Hepatic stellate cell (primary cell): ENCODE measurements at places on chromosomes 3 and 15.

DNA sequence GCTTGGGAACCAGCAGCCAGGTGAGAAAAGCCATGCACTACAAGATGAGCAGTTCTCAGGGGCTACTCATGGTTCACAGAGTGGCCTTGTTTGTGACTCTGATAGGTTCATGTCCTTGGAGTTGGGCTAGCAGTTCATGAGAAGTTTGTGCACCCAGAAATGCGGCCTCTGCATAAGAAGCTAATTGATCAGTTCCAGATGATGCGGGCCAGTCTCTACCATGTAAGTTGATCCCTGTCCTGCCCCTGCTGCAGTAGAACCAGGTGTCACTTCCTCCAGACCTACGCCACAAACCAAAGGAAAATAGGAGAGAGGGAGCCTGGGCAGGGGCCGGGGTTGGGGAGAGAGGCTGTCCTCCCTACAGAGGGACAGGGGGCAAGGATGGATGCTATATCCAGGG is 27.2 kb upstream of the MANF start:
- no peak for DNase-seq

DNA sequence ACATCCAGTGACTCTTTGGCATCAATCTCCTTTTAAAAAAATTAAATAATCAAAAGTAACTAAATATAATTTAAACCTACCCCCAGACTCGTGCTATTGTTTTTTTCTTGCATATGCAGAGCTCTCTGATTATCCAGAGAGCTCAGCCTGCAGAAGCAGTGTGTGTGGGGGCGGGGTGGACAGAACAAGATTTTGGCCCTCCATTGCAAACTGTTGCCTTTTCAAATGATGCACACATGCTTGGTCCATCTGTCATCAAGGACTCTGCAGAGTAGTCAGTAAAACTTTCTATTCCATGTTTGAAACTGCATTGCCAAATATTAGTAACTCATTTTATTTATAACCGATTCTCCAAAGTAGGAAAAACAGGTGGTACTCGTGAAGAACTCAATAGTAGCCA is 28.6 kb upstream of the STXBP5L start:
- no peak for DNase-seq

DNA sequence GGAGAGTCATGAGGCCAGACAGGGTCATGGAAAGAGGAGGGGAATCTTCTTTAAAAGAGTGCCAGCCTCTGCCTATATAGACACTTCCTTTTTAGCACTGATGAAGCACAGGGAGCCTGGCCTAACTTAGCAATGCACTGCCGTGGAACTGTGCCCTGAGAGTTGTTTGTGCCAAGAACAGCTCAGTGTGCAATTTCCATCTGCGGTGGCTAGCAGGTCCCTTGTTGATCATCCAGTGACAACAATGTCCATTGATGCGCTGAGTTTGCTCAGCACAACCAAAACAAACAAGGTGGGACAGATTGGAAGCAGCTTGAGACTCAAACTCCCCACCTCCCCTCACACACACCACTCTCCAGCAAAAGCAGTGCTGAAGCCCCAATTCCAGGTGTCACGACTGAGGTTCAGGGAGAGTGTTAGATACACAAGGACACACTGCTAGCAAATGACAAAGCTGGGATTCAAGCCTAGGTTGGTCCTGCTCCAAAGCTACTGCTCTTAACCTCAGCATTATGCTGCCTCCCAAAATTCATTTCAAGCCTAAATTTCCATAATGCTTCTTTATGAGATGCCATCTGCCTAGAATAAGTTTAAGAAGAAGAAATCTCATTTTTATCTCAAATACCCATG is 316.6 kb upstream of the UBE2E2 start:
- no peak for DNase-seq

DNA sequence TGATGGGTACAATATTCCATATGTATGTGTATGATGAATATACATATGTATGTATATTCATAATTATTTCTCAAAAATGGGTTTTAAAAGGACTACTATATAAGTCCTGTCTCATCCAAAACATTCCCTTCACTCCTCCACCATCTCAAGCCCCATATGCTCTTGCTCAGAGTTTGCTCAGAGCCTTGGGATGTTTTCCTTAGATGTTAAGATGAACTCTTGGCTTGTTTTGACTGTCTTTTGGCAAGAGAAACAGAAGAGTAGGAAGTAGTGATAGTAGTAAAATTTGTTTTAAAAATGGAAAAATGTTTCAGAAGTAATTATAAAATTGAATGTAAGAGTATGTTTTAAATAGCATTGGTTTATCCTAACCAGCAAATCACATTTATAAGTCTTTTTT is 6.2 kb upstream of the EPHA3 start:
- no peak for DNase-seq

GRCh38 chr3:146640955-146641867 is 36.1 kb upstream of the PLSCR5 start:
- DNase-seq: peak; percentile 4

GRCh38 chr15:42595626-42596240 is 20.3 kb downstream of the STARD9 start:
- no peak for DNase-seq

GRCh38 chr3:112856537-112856936 is 9.9 kb upstream of the CD200R1L start:
- DNase-seq: no peak

- no peak for DNase-seq
Measured at GRCh38 chr15:86735247-86736040, 655.8 kb downstream of the AGBL1 start.

- DNase-seq: no peak
Measured at GRCh38 chr15:52309154-52309548, 13.5 kb upstream of the MYO5C start.

DNA sequence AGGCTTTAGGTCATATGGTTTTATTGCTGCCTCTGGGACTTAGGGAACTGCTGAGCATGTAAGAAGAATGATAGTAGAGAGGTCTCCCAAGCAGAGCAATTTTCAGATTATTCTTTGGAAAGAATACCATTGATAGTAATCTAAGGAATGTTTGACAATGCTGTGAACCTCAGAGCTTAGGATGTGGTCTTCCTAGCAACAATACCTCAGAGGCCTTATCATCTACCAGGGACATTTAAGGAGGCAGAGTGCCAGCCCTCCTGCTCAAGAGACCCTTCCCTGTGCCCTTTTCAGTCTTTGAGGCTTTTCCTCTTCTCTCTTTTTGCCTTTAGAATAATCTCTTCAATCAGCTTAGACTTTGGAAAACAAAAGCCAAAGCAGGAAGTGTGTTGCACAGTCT is 272.1 kb downstream of the OXSM start:
- DNase-seq: no peak

- DNase-seq: no peak
Measured at GRCh38 chr15:54681584-54681983, 515.2 kb downstream of the RSL24D1 start.

GRCh38 chr3:146160321-146160963 is 542 bp downstream of the PLOD2 start:
- DNase-seq: peak; percentile 57

- no peak for DNase-seq
Measured at GRCh38 chr3:186973702-186974101, 43.4 kb downstream of the ST6GAL1 start.

GRCh38 chr3:188253800-188254452 is 100.0 kb downstream of the LPP start:
- no peak for DNase-seq

GRCh38 chr15:59931646-59932261 is 72.4 kb upstream of the FOXB1 start:
- DNase-seq: no peak

- DNase-seq: no peak
Measured at GRCh38 chr3:84141571-84141970, 817.2 kb upstream of the CADM2 start.

- DNase-seq: no peak
Measured at GRCh38 chr15:60328852-60329443, 68.8 kb downstream of the ANXA2 start.

DNA sequence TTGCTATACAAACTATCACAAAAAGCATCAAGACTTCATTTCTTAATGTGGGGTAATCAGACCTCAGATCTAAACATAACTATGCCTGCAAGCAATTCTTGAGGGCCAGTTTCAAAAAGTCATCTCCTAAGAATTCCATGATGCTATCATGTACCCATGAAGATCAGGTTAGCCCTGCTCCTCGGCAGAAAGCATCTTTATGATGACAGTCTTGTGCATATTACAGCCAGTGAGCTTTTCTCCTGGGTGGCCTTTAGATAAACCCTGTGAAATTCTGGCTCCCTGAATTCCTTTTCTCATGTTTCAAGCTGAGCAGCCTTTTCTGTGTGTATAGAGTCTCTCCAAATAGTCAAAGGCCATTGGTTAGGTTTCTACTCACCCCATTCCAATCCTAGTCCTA is 201.9 kb upstream of the MCTP2 start:
- DNase-seq: no peak

- DNase-seq: no peak
Measured at GRCh38 chr15:64690578-64691296, 84.7 kb downstream of the RBPMS2 start.

- DNase-seq: no peak
Measured at GRCh38 chr3:101943029-101943428, 93.7 kb downstream of the NFKBIZ start.

- DNase-seq: no peak
Measured at GRCh38 chr3:123750209-123750608, 133.9 kb downstream of the MYLK start.

- DNase-seq: no peak
Measured at GRCh38 chr15:81270781-81271491, 53.0 kb downstream of the STARD5 start.

DNA sequence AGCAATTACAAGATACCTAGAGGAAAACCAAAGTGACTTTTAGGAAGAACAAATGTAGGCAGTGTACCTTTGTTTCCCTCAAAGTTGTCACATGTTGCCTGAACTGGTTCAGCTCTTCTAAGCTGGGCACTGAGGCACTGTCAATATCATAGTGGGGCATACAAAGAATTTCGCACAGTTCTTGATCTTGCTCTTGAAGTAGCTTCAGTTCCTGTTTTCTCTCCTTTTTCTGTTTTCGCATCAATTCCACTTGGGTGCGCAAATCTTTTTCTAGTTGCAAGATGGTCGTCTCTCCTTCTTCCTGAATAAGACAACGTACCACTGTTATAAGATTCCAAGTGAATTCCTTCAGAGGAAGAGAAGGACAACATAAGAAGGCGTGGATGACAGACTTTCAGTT is 12.7 kb downstream of the PRC1 start:
- DNase-seq: no peak

GRCh38 chr3:54556630-54557029 is 371.2 kb downstream of the LRTM1 start:
- DNase-seq: no peak

DNA sequence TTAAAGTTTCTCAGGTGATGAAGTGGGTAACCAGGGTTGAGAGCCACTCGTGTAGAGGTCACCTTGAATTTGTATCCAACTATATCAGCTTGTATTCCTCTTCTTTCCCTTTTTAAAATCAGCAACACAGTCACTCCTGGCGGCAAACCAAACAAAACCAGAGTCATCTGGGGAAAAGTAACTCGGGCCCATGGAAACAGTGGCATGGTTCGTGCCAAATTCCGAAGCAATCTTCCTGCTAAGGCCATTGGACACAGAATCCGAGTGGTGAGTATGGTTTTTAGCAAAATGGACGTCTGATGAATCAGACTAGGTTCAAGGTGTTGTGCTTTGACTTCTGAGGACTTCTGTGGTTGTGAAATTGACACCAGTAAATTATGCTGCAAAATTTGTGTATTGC is 3.9 kb downstream of the RPL35A start:
- DNase-seq: no peak

DNA sequence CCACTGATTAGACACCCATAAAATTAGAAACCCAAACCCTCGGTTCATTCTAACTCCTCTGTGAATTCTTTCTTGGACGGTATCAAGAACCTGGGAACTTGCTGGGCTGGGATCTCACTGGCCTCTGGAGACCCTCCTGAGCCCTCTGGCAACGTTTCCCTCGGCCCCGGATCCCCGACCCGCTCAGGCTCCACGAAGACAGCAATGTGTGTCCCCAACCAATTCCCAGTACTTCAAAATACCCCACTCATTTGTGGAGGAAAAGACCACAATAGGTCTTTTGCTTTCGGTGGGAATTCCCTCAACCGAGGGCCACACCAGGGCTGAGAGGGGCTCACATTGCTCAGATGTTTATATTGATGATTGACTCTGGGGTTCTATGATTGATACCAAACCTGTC is 117.9 kb upstream of the PRR20G start:
- DNase-seq: no peak

DNA sequence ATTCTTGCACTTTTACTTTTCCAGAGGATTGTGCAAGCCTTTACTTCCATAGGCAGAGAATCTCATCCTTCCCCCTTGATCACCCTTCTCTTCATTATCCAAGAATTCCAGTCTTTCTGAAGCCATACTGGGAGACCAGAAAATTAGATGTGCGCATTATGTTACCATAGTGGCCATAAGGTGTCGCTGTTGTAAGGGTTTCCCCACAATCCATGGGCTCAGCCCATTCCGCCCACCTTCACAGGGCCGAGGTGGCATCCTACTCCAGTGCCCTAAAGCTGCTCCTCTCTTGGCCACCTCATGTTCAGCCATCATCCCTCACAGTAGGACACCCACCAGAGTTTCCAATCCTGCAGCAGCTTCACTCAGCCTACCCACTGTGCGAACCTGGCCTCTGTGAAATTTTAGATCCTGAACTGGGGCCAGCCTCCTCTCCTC is 35.0 kb downstream of the CTSH start:
- DNase-seq: no peak

GRCh38 chr3:23079976-23080375 is 123.2 kb upstream of the UBE2E2 start:
- no peak for DNase-seq

DNA sequence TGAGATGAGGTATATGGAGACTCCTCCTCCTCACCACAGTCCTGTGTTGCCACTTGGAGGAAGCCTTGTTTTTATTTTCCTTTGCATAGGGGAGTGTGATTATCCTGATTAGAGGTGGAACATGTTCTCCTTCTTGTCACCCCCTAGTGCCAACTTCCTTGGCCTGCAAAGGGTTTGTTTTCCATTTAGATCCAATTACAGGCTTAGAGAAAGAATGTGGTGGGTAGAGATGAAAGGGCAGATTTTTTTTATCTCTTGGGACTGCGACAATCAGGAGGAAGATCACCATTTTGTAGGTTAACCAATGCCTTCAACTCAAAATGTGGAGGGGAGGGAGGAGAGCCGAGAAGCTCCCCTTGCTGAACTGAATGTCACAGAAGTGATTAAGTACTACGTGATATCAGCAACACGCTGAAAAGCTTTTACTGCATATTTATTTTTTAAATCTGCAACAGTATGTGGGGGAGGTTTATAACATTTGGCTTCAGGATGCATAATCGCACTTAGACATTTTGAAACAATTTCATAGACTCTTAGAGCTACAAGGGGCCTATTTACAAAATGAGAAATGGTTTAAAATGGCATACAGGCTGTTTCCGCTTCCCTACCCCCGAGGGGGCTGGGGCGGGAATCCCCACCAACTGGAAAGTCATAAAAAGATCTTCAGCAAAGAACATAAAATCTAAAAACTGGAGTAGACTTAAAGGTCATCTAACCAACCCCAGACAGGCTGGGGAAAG is 2.4 kb downstream of the LMCD1 start:
- DNase-seq: no peak
